Epithelial cell of esophagus (primary cell): ENCODE measurements at places on chromosomes 16 and 17.

DNA sequence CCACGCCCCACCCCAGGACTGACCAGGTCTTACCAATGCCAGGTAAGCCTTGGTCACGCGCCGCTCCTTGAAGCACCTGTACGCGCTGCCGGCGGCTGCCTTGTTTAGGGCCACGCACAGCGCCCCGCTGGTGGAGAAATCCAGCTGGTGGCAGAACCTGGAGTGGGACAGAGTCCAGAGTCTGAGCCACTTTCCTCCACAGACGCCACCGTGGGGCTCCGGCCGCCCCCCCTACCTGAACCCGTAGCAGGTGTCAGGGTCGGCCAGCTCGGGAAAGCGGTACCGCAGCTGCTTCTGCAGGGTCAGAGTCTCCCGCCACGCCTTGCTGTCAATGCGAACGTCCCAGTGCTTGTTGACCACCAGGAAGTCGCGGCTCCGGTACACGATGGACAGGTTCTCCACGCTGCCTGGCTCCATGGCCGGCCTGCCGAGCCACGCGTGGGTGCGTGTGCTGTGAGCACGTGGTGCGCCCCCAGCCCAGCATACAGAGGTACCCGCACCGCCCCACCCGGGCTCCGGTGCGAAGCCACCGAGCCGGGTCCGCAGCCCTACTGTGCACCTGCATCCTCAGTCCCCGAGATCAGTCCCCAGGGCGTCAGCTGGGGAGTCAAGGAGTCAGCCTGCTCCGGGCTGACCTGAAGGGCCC, 737 bp downstream of the RPUSD1 start:
- DNase-seq: no peak

GRCh38 chr16:85210423-85211169, 98.3 kb upstream of the CIBAR2 start:
- peak; percentile 72 for DNase-seq

DNA sequence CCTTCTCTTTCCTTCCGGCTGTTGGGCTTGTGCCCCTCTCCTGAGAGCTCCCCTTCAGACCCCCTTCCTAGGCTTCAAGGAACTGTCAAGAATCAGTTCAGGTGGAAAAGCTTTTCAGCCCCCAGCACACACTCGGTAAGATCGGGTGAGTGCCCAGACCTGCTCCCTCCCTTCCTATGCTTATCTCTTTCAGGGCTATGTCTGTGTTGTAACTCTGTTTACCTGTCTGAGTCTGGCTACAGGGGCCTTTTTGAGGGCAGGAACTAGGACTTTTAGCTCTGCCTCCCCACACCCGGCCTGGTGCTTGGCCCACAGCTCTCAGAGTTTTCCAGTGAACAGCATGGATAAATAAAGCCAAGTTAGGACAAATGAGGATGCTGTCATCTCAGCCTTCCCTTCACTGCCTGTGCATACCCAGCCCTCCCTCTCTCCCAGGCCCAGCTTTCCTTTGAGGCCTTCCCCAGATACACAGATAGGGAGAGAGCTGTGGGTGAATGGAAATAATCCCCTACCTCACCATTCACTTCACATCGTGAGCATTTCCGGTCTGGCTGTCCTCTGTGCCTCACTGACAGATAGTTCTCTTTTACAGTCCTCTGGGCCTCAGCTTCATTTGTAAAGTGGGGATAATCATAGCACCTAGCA, 5.7 kb upstream of the MRPS23 start:
- DNase-seq: no peak

DNA sequence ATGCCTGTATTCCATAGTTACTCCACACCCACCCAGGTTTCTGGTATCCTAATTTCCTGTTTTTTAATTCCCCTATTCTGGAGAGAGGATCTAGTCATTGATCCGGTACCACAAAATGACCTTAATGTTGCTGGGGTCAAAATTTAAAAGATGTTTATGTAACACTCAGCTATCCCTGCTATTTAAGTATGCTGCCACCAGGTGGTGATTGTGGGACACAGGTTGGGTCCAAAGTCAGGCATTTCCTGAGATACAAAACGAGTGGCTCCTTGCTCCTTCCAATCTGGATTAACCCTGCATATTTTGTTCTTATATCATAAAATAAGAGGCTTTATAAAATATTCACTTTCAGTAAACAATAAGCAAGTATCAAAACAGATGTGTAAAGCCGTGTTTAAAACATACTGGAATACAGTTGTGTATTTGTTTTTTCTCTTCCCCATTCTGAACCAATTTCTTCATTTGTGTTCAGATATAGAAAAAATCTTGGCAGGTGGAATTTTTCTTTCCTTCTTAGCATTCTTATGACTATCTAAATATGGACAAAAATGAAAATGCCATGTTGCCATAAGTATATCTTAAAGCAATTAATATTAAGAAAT, 16.3 kb downstream of the HS3ST4 start:
- DNase-seq: peak; percentile 39

GRCh38 chr17:42056635-42057034, 6.2 kb upstream of the C17orf113 start:
- DNase-seq: no peak

DNA sequence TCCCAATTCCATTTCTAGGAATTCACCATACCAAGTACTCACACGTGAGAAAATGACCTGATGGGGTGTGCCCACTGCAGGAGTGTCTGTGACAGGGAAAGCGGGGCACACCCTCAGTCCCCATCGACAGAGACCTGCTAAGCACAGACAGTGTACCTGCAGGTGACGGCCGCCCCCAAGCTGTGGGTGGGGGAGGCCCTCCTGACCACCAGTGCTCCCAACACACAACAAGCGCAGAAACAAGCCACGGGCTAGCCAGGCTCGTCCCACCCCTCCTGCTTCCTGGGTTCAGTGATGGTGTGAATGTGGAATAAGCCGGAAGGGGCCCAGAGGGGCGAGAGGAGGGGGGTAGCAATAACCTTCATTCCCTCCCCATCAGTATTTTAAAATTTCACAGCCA, 31.9 kb downstream of the ZCCHC14 start:
- no peak for DNase-seq

DNA sequence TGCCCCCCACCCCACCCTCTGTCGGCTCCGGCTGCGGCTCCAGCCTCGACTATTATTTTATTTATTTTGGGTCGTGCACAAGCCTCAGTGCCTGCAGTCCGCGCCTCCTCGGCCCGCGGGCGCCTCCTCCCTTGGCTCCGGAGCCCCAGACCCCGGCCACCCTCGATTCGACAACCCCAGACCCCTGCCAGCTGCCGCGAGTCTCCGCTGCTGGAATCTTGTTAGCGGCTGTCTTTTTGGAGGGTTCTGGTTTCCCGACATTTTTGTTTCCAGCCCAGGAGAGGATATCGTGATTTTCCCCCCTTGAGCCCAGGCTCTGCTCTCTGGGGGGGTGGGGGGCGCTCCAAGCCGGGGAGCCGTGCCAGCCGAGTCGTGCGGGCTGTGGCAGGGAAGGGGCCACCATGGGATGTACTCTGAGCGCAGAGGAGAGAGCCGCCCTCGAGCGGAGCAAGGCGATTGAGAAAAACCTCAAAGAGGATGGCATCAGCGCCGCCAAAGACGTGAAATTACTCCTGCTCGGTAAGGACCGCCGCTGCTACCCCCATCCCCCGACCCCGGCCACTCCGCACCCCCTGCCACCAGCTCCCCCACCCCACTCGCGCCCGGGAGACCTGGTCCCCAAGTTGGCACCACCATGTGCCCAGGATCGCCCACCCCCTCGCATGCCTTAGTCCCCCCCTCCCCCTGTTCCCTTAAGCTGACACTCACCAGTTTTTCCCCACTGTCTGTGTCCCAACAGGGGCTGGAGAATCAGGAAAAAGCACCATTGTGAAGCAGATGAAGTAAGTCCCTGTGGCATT, 746 bp downstream of the GNAO1 start:
- DNase-seq: no peak

- DNase-seq: no peak
These were observed 123.9 kb upstream of the CIBAR2 start for GRCh38 chr16:85235991-85236817.

GRCh38 chr17:7750321-7750821, 32.8 kb downstream of the DNAH2 start:
- DNase-seq: peak; percentile 64

GRCh38 chr16:12545297-12545610, 258.4 kb downstream of the CPPED1 start:
- DNase-seq: no peak

GRCh38 chr17:65042946-65043345, 13.6 kb downstream of the GNA13 start:
- no peak for DNase-seq

- no peak for DNase-seq
These were observed 10.8 kb downstream of the FASN start for GRCh38 chr17:82086941-82087906.

DNA sequence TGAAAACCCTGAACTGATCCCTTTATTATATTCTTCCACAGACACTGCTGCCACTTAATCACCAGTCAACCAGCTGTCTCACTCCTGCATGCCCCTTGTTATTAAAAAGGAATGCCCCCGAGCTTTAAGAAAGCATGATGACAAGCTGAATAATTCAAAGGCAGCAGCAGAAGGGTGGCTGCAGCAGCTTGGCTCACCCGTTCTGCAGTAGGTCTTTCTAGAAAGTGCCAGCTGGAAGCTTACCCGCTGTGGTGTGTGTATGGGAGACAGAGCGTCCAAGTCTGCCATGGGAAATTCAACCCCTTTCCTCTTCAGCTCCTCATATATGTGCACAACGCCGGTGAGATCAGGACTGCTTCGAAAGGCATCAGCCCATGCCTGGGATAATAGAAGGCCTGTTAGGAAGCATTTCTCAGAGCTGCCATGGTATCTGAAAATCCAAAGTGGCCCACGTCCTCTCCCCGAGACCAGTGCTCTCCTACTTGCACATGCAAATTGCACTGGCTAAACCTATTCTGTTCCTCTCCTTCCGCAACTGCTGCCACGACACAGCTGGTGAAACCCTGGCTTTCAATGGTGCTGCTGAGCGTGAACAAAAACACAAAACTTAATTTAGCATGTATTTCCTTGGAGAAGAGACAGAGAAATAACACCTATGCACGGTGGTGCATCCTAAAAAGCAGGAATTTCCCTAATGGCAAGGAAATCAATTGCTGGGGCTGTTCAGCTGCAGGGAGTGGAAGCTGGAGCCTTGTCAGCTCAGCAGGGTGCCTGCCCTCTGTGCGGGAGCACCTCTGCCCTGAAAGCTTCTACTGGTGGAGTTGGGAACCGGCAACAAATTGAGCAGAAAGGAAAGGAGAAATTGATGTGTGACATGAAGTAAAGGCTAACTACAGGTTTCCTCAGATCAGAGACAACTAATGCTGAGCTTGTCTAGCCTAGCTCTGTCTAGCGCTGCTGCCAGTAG, 47.9 kb upstream of the SREBF1 start:
- no peak for DNase-seq
